Stimulated activated CD8-positive, alpha-beta memory T cell treated with anti-CD3 and anti-CD28 coated beads, Interleukin-2, amount 100 ng/mL, for 48 hours (primary cell): ENCODE measurements at places on chromosomes 7 and 10.

DNA sequence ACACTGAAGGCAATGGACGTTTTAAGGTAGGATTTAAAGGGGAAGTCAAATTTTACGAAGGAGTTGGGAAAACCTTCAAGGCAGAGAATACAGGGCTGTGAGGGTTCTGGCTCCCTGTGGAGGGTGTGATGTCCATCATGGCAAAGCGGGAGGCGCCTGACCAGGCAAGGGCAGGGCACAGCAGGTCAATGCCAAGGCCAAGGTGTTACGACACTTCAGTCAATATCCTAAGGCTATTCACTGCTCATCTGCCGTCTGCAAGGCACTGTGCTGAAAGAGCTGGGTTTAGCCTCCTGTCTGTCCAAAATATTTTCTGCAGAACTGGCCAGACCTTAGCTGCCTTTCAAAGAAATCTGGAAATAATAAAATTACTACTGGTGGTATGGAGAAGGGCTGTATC is 297.9 kb upstream of the MGMT start:
- no peak for DNase-seq

GRCh38 chr10:620971-621370 is 68.5 kb downstream of the DIP2C start:
- no peak for DNase-seq

DNA sequence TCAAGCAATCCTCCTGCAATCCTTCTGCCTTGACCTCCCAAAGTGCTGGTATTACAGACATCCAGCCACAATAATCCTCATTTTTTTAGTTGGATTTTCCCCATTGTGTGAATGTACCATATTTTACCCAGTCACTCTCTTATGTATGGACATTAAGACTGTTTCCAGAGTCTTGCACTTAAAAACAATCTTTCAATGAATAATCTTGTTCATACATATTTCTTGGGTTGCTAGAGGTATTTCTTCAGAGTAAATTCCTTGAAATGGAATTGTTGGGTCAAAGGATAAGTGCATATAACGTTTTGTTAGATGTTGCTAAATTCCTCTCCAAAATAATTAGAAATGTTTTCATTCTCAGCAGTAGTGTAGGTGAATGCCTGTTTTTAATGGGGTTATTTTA is 283.1 kb upstream of the KAT6B start:
- DNase-seq = no peak

GRCh38 chr7:135717693-135718092 is 10.3 kb downstream of the SLC13A4 start:
- DNase-seq = no peak

DNA sequence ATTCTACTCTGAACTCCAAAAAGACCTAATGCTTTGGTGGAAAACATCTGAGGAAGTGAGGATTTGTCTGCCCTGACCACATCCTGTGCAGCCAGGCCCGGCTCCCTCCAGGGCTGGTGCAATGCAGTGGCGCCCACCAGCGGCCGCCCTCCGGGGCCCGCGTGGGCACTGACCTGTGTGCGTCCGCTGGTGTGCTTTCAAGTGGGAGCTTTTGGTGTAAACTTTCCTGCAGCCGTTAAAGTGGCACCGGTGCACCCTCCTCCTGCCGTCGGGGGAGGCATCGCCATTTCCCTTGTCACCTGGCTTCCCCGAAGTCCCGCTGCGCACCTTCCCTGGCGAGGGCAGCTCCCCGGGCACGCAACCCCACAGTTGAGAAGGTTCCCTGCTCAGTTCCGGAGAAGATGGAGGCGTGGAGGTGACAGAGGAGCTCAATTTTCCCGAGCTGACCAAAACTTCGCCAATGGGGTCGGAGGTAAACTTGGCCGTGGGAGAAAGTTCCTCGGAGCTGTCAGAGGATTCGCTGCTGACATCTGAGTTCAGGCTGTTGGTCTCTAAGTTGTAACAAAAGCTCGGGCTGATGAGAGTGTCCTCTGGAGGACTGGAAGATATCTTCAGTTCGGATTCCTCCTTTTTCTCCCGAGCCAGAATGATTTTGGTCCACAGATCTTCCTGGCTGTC is 3.4 kb downstream of the KLF6 start:
- DNase-seq = peak; percentile 37

- DNase-seq = no peak
These were observed 5.7 kb upstream of the PIP start for GRCh38 chr7:143126146-143126545.
